ENCODE measurements at places on chromosomes 12 and 14.

- DNase-seq, result no peak
Measured at GRCh38 chr14:94099006-94099405, 11.5 kb upstream of the IFI27 start.

- no peak for DNase-seq
Measured at GRCh38 chr14:56195223-56195622, 77.0 kb downstream of the PELI2 start.

- DNase-seq, result no peak
Measured at GRCh38 chr14:41570415-41571155, 36.1 kb upstream of the LRFN5 start.

DNA sequence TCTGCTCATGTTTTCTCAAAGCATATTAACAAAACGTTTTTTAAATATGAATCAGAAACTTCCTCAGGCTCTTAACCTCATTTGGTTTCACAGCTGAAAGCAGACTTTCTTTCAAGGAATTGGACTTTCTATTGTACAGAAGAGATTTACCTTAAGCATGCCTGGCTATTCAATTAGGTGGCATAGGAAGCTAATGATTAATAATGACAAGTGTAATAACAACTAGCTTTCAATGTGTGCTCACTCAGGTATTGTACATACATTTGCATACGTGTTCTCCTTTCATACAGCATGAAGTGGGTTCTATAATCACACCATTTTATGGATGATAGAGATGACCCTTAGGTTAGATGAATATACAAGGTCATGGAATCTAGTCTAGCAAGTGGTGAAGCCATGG lies 115.7 kb downstream of the ANO6 start:
- DNase-seq, result no peak

DNA sequence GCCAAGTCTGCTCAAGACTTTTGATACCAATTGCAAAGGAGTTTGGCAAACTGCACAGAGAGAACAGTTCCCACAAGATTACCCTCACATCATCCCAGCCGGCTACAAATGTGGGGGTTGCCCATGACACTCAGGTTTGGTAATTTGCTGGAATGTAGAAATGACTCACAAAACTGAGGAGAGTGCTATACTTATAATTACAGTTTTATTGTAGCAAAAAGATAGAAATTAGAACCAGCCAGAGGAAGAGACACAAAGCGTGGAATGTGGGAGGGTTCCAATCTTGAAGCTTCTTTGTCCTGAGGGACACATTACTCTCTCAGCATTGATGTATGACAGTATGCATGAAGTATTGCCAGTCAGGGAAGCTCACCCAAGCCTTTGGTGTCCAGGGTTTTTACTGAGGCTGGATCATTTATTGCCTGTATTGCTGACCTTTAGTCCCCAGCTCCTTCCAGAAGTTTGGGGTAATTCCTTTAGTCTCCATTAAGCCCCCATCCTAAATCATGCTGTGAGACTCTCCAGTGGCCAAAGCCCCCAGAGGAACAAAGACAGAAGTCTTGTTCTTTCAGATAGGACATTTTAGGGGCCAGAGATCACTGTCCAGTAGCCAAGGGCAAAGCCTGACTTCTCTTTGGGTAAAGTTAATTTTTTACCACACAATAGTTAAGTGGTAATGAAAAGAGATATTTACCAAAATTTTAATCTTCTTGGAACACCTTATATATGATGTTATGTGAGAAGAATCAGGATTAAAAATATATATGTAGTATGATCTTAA lies 9.9 kb downstream of the TBK1 start:
- DNase-seq, result no peak

GRCh38 chr12:127193341-127193740 lies 1073.6 kb upstream of the TMEM132C start:
- no peak for DNase-seq

DNA sequence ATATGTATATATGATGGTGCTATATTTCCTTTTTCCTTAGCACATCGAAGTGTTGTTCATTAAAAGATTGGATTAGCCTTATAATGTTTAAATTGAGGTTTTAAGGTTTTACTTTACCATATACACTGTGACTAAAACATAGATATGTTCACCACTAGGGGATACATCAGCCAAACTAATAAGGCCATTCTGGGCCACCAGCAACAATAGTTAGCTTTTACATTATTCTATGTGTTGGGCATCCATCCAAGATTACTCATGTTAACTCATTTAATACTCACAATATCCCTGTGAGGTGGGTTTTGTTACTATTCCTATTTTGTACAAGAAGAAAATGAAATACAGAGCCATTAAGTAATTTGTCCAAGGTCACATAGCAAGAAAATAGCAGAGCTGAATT lies 202.6 kb upstream of the AVPR1A start:
- no peak for DNase-seq

GRCh38 chr12:12338527-12339168 lies 11.4 kb downstream of the MANSC1 start:
- DNase-seq, result no peak

DNA sequence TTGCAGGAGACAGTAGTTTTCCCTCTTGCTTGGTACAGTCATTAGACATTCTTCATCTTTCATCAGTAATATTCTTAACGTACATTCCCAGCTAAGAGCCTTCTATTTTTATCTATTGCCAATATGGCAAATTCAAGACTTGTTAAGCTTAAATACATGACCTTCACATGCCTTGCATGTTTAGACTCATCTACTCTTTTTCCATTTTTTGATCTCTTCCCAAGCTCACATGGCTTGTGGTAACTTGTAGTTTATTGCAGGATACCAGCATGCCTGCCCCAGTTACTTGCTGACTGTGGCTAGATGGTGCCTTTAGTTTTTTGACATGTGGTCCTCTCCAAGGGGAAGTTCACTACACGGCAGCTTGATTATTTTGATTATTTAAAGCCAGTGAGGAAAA lies 729.0 kb downstream of the SLC6A15 start:
- DNase-seq, result no peak

GRCh38 chr12:45243963-45244362 lies 28.1 kb downstream of the ANO6 start:
- DNase-seq, result no peak

DNA sequence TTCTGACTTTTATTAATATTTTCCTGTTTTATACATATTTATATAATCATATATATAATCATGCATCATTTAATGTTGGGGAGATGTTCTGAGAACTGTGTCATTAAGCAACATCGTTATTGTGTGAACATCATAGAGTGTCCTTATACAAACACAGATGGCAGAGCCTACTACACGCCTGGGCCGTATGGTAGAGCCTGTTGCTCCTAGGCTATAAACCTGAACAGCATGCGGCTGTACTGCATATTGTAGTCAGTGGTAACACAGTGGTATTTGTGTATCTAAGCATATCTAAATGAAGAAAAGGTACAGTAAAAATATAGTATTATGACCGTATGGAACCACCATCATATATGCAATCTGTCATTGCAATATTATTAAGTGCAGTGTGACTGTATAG lies 44.7 kb upstream of the BCL7A start:
- DNase-seq, result no peak

DNA sequence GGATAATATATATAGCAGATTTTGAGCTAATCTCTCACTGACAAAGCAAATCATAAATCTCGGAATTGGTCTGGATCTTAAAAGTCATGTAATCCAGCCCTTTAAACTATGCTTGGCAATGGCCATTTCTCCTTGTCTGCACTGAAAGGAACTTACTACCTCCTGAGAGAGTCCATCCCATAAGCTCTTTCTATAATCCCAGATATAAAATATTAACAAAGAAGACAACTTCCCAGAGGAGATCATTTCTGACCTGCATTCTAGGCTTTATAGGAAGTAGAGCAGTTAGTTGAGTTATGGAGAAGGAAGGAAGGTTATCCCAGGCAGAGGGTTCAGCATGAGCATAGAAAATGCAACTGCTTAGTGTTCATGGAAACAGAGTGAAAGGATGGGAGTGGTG lies 99.7 kb downstream of the TMEM117 start:
- DNase-seq, result no peak

DNA sequence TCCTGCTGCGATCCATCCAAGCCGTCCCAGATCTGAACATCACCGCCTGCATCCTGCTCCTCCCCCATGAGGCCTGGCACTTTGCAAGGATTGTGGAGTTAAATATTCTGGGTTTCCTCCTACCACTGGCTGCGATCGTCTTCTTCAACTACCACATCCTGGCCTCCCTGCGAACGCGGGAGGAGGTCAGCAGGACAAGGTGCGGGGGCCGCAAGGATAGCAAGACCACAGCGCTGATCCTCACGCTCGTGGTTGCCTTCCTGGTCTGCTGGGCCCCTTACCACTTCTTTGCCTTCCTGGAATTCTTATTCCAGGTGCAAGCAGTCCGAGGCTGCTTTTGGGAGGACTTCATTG lies 8.2 kb downstream of the BDKRB1 start:
- no peak for DNase-seq
